ENCODE measurements at places on chromosomes 7 and 10.

DNA sequence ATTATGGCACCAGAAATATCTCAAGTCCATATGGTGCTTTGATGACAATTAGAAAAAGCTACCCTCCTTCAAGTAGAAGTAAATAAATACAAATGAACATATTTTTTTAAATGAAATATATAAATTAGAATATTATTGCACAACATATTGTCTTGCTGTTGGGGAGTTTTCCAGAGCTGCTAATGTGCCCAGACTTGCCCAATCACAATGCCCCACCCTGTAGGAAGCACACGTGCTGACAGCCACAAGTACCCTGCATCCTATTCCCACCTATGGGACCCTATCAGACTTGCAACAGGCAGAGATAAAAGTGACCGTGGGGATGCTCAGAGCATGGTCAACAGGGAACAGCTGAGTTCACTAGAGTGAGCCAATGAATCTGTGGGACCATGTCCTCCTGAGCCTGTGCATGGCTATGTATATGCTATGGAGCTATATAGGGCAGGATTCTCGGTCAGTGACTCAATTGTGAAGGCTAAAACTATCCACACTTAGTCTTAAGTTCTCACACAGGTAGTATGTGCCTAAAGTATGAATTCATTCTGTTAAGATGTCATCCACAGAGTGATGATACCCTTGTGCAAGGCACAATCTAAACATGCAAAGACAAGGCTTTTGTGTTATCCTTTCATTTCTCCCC is 336.0 kb downstream of the HGF start:
- DNase-seq, result no peak

- no peak for DNase-seq
Observed at GRCh38 chr10:78565841-78566240, 502.9 kb upstream of the ZMIZ1 start.

DNA sequence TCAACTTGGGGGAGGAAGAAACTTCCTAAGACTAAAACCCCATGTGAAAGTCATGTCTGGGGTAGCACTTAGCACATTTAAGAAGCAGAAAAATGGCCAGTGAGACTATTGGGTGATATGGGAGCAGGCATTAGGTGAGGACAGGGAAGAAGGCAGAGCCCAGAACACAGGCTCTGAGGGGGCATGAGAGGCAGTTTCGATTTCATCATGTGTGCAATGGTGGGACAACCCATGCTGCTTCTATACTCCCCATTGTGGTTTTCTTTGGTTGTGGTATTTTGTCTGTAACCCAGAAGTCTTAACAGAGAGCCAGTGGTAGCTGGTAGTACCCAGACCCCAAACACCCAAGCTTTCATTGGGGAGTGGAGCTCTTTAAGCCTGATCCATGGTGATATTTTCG is 752.0 kb downstream of the GRID1 start:
- DNase-seq, result no peak

DNA sequence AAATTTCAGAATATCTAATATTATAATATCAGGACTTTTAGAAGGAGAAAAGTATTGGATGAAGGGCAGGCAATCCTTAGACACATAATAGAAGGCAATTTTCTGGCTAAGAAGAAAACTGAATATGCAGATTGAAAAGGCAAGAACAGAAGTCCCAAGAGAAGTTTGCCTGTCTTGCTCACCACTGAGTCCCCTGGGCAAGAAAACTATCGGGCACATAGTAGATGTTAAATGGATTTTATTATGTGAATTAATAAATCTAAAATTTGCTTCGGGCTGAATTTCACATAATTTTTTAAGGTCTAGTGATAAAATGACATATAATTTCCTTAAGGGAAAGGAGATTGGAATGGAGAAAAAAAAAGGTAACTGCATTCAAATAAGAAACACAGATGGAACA is 380.9 kb upstream of the GRM3 start:
- DNase-seq, result no peak

DNA sequence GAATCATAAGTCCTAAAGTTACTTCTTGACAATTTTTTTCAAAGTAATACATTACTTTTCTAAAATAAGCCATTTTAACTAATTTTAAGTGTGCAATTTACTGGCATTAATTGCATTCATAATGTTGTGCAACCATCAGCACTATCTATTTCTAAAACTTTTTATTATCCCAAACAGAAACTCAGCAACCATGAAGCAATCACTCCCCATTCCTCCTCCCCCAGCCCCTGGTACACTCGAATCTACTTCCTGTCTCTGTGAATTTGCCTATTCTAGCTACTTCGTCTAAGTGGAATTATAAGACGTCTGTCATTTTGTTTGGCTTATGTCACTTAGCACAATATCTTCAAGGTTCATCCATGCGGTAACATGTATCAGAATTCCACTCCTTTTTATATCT is 84.9 kb downstream of the MKX start:
- no peak for DNase-seq

DNA sequence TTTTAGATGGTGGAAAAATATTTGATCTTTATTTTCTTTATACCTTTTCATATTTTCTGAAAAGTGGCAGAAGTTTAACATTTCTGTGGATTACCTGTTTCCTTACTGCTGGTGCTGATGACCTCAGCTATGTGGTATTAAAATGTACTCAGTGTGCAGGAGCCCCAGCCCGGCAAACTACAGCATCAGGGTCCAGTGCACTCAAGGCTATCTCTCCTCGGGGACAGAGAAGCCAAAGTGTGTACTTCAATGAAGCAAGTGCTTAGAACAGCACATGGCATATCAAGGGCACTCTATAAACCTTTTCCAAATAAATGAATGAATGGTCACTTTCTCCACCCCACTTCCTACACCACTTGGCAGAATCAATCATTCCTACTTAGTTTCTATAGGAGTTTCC is 111.8 kb downstream of the HIP1 start:
- no peak for DNase-seq

DNA sequence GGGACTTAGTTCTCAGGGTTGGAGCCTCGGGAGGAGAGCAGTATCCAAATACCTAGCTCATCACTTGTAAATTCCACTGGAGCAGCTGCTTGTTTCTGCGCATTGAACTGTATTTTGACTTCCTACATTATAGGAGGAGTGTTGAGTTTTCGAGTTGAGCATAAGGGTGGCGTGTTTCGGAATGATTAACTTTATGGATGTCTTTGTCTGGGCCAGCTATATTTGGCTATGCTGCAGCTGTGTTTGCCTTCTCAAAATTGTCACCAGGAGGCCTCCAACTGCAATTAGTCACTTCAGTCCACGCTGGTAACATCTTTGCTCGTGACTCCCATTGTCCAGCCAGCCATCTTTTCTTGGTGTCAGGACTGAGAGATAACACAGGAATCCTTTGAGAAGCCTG is 9.1 kb downstream of the CELF2 start:
- DNase-seq, result no peak

DNA sequence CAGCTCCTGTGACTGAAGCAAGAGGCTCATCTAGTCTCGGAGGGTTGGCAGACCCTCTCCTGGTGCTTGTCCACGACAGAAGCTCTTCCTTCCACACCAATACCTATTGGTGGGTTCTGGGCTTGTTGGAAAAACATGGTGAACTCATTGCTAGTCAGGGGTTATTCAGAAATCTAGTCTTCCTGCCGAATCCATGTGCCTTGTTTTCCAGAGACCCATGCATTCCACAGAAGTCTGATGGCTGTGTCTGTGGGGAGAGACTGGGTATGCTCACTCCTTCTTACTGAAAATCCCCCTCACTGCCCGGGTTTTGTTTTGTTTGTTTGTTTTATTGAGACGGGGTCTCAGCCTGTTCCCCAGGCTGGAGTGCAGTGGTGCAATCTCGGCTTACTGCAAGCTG is 138.3 kb downstream of the DNAJB6 start:
- no peak for DNase-seq

GRCh38 chr10:22339761-22340328 is 5.5 kb upstream of the SPAG6 start:
- no peak for DNase-seq

DNA sequence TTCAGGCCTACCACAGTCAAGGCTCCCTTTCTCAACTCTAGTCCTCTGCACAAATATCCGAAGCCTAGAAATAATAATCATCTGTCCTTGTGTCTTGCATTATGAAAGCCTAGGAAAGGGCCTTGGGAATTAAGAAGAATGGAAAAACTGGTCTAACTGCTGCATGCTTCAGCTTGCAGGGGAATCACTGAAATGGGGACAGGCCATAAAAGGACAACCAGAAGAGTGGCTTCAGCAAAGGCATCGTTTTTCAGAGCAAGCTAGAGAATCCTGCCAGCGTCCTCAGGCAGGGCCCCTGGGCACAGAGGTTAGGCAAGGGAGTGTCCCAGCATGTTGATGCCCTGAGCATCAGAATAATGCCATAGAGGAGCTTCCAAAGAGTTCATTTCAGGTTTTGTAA is 13.2 kb downstream of the ERVW-1 start:
- DNase-seq, result no peak

GRCh38 chr7:100568176-100568895 is 5.4 kb downstream of the SAP25 start:
- DNase-seq, result no peak

DNA sequence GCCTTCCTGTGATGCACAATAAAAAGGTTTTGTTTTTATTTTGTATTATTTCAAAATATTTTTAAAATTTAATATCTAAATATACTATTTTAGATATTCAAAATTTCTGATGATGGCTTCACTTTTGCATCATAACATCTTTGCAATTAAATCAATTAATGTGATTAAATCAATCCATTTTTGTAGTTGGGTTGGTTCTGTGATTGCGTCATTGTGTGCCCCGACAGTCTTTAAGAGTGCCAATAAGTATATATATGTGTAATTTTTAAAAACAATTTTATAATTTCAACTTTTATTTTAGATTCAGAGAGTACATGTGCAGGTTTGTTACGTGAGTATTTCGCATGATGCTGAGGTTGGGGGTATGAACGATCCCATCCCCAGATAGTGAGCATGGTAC is 70.5 kb downstream of the SEPTIN14 start:
- DNase-seq, result no peak

- DNase-seq, result no peak
Observed at GRCh38 chr10:19819419-19820033, 3.3 kb downstream of the PLXDC2 start.

GRCh38 chr7:151276666-151277590 is 28.4 kb upstream of the SMARCD3 start:
- peak; percentile 34 for DNase-seq

DNA sequence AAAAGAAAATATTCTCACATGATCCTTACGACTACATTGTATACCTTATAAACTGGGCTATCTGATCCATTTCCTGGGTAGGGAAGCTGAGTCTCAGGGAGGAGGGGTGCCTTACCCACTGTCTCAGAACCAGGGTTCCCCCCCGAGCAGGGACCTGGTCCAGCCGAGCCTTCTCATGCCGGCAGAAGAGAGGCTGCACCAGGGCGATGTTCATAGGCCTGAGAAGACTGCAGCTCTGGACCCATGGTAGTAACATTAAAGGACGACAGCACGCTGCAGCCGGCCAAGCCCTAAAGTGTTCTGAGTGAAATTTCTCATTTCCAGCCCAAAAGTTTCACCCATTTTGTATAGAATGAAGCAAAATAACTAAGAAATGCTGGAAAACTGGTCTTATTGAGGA is 163.0 kb upstream of the TNS3 start:
- no peak for DNase-seq

DNA sequence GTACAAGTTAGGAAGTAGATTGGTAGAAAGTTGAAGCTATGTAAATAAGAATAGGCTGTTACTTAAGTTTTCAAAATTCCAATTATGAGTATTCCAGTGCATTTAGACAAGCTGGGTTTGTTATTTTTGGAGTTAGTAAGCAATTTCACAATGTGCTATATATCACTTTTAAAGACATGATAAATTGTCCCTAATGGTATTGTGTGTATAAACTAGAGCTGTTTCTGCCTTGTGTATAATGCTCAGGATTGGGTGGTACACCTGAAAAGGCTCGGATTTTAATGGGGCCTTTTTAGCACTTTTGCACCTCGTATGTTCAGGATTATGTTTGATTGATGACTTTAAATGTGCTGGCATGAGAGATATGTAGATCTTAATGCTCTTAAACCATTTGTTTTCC is 175.8 kb downstream of the VTI1A start:
- DNase-seq, result no peak

- no peak for DNase-seq
Observed at GRCh38 chr7:35025369-35025870, 11.9 kb downstream of the DPY19L1 start.

DNA sequence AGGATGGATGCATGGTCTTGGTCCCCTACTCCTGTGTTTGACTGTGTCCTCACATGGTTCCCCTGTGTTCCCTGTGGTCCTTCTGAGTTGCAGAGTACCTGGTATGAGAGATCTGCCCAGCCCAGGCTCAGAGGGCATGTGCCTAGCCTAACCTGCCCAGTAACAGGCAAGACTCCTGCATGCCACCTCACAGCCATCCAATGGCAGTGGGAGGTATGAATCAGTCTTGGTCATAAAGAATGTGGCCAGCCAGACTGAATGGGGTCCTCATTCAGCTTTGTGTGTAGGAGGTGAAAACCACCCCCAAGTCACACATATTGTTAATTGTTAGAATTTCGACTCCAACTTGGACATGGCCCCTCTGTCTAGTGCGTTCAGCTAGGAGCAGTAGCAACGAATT is 17.2 kb upstream of the GPR158 start:
- no peak for DNase-seq

DNA sequence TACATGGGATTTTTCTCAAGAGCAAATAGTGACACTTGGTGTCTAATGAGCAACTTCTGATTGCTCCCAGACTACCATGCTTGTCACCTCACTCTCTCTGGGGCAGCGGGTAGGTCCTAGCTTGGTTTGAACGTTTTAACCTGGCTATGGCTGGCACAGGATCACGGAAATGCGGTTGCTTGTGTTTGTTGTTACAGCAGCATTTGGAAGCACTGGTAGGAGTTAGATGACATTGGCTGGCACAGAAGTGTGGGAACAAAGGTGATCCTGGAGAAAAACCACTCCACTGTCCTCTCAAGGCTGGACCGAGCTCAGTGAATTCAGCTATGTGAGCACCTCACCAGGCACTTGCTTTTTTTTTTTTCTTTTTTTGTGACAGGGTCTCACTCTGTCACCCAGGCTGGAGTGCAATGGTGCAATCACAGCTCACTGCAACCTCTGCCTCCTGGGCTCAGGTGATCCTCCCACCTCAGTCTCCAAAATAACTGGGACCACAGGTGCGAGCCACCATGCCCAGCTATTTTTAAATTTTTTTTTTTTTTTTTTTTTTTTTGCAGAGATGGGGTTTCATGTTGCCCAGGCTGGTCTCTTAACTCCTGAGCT is 3.5 kb upstream of the PFKFB3 start:
- DNase-seq, result no peak

DNA sequence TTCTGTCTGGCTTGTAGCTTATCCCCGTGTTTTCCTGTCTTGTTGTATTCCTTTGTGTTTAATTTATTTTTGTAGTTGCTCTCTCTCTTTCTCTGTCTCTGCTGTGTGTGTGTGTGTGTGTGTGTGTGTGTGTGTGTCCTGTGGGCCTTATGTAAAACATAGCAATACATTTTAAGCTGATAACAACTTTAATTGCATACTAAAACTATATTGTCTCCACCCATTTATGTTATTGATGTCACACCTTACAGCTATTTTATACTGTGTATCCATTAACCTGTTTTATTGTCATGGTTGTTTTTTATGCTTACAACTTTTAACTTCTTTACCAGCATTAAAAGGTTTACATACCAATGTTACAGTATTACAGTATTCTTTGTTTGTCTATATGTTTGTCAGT is 293.6 kb downstream of the SUGCT start:
- DNase-seq, result no peak
